ENCODE measurements at places on chromosomes 4 and X. TPM values are rescaled to one million over a fixed set of nuclear protein-coding genes. Genes with fewer than 3 reads are reported as not detected.

DCHS2 gene
- 0.19 TPM for total RNA-seq

ASB12 gene
- 0.22 TPM for total RNA-seq

FAM9C gene
- not detected for total RNA-seq

LUZP4 gene
- total RNA-seq = not detected

CT83 gene
- total RNA-seq = not detected

GNPDA2 gene
- 13.5 TPM for total RNA-seq
